ENCODE measurements at places on chromosomes 3 and 15. TPM values are rescaled to one million over a fixed set of nuclear protein-coding genes. Genes with fewer than 3 reads are reported as not detected.

Gene SLC24A1
- 4.5 TPM for total RNA-seq

Gene DAPK2
- total RNA-seq, result 3.9 TPM

Gene VILL
- 9.8 TPM for total RNA-seq

Gene LRCH3
- total RNA-seq, result 66.8 TPM
